ENCODE measurements at places on chromosomes 4 and X.

DNA sequence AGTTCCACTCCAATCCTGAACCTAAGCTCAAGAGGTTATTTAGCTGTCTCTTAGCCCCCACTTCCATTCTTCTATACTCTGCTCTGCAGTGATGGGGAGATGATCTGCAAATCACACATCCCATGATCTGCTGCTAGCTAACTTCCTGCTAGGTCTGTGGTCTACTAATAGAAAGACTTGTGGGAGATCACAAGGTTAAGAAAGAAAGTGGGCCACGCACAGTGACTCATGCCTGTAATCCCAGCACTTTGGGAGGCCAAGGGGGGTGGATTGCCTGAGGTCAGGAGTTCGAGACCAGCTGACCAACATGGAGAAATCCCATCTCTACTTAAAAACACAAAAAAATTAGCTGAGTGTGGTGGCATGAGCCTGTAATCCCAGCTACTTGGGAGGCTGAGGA, 471.1 kb upstream of the NWD2 start:
- DNase-seq, result no peak

- DNase-seq, result no peak
Observed at GRCh38 chrX:71912156-71912555, 1.5 kb downstream of the NHSL2 start.

GRCh38 chrX:44088510-44089144, 115.4 kb upstream of the NDP start:
- DNase-seq, result no peak

- DNase-seq, result no peak
Observed at GRCh38 chrX:20144491-20144890, 2.9 kb upstream of the EIF1AX start.

DNA sequence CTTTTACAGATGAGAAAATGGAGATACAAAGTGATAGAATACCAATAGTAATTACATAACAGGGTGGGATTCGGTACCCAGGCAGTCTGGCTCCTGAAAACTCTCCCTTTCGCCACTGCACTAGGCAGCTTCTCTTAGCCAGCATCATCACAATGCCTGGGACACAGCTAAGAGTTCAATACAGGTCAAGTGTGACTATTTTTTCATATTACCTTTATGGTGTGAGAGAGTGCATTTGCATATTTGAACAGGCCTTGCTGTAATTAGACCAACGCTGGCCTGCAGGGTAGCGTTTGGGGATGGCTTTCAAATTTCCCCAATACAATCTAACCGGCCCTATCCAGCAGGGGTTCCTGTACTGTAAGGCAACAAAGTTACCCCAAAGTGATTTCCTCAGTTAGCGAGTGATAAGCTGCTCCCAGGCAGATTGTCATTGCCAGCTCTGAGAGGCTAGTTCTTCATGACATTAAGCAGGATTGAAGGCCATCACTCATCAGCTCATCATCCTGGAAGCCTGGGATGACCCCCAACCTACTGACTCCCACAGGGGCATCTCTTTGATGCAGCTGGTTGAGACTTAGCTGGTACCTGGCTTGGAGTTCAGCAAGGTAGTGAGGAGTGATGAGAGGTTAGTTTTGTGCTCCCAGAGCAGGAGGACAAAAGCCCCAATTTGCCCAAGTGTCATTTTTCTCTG, 836.8 kb upstream of the LCORL start:
- no peak for DNase-seq

- peak; percentile 57 for DNase-seq
Observed at GRCh38 chr4:8594097-8595038, 1.8 kb downstream of the CPZ start.

GRCh38 chrX:65644621-65645289, 22.7 kb upstream of the MSN start:
- DNase-seq, result no peak

DNA sequence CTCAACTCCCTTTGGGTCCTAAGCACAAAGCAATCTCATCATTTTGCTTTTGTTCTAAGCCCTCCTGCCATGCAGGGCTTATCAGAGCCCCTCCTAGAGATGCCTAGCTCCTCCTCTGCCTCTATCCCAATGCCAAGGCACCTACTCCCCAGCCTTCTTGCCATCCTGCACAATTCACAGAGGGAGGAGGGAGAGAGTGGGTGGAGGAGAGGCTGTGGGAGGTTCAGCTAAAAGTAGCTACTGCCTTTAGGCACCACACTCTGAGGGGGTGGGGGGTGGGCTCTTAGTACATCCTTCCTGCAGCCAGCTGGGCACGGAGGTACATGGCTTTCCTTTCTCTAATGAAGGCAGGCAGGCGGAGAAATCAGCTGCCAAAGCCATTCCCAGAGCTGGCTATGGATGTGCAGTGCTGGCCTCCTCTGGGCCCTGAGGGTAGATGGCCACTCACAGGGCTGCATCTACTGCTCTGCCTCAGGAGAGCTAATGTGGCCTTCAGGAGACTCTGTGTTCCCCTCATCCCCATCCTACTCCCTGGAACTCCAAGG, 40.1 kb downstream of the ARHGEF9 start:
- DNase-seq, result no peak

DNA sequence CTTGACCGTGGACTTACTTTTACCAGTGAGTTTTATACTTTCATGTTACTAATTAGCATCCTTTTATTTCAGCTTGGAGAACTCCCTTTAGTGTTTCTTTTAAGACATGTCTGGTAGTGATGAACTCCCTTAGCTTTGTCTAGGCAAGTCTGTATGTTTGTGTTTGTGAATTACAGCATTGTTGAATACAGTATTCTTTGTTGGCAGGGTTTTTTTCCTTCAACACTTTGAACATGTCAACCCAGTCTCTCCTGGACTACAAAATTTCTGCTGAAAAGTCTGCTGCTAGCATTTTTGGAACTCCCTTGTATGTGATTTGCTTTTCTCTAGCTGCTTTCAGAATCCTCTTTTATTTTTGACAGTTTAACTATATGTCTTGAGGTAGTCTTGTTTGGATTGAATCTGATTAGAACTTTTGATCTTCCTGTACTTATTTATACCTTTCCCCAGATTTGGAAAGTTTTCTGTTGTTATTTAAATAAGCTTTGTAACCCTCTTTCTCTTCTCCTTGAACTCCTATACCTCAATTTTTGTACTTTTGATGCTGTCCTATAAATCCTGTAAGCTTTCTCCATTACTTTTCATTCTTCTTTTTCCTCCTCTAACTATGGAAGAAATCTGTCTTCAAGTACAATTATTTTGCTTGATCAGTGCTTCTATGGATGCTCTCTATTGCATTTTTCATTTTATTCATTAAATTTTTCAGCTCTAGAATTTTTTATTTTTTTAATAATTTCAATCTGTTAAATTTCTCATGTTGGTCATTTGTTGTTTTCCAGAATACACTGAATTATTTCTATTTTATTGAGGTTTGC, 14.1 kb downstream of the PAPSS1 start:
- DNase-seq, result no peak

DNA sequence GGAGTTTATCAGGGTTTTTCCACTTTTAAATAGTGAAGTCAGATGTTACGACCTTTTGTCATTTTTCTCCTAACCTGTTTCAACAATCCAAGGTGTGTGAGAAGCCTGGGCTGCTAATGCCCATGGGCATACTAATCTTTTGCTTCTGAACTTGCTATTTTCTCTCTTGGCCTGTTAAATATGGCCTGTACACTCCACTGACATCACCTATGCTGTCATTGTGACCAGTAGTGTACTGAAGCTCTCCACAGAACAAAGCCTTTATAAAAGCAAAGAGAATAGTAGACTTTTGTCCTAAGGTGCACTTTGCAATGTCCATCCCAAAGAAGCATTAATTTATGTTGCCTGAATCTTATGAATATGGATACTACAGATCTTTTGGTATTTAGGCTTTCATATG, 1490.5 kb downstream of the STIM2 start:
- no peak for DNase-seq

DNA sequence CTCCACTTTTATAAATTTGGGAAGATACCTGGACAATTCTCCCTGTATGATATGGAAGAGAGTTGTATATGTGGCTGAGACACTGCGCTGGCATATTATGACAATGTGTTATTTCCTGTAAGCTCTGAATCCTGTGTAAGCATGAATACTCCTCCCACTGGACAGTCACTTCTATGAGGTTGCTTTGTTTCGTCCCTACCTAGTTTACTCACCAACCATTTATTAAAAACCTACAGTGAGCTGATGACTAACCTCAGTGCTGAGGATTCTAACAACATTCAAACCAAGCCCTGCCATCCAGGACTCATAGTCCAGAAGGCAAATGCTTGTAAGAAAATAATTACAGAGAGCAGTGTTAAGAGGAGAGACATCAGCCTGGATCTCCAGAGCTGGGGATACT, 1632.9 kb upstream of the TENM3 start:
- DNase-seq, result no peak

- DNase-seq, result peak; percentile 88
Observed at GRCh38 chr4:124018383-124019317, 622.1 kb downstream of the SPRY1 start.

- no peak for DNase-seq
Observed at GRCh38 chrX:155056471-155056870, 14.5 kb downstream of the CMC4 start.

- no peak for DNase-seq
Observed at GRCh38 chr4:20598626-20599025, 101.6 kb upstream of the PACRGL start.

DNA sequence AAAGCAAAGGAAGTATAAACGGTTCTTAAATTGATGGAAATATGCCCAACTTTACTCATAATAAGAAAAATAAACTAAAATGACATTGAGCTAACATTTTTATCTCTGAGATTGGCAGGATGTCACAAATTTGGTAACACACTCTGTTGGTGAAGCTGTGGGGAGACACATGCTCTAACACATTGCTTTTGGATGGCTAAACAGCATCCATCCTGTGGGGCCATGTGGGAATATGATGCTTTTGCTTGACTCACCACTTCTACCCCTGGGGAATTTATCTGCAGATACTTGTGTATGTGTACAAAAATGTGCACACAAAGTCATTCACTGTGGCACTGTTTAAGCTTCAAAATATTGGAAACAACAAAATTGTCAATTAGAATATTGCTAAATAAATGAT, 100.2 kb downstream of the ANAPC4 start:
- no peak for DNase-seq

DNA sequence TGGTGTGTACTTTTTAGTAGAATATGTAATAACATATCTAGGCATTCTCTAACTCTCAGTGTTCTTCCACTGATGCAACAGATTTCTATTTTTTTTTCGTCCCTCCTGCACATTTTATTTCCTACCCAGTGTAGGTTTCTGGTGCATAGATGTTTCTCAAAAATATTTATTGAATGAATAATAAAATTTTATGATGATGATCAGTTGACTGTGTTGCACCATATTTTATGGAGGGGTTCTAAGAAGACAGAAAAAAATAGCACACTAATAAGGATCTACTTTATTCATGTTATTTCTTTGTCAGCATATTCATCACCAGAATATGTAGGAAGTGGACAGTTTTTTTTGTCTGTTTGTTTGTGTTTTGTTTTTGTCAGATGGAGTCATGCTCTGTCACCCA, 2529.3 kb downstream of the ARAP2 start:
- DNase-seq, result no peak

GRCh38 chrX:155048977-155049619, 21.8 kb downstream of the CMC4 start:
- no peak for DNase-seq

GRCh38 chr4:879729-880077, 52.4 kb downstream of the GAK start:
- DNase-seq, result no peak

DNA sequence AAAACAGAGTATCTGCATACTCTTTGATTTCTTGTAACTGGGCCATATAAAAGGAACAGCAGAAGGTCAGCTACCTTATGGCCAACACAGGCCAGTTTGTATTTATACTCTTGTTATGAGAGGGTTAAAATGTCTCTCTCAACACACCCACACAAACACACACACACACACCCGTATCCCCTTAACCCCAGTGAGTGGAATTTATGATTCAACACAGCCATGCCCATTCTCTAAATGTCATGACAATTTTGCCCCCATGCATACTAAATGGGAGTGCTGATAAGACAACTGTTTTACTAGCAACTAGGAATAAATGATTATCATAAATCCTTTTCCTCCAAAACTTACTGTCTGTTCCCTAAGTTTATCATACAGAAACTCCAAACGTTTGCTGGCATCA, 22.1 kb upstream of the SCD5 start:
- no peak for DNase-seq

DNA sequence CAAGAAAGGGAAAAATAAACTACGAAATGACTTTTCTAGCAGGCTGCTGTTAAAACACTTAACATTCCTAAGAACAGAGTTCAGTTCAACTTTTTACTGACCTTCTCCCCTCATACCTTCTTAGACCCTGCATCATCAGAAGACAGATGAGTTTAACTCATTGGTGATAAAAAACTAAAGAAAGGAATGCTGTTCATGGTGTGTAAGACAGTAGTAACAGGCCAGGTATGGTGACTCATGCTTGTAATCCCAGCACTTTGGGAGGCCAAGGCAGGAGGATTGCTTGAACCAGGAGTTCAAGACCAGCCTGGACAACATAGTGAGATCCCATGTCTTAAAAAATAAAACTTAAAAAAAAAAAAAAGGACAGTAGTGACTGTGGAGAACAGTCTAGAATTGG, 16.2 kb downstream of the RBM47 start:
- no peak for DNase-seq

DNA sequence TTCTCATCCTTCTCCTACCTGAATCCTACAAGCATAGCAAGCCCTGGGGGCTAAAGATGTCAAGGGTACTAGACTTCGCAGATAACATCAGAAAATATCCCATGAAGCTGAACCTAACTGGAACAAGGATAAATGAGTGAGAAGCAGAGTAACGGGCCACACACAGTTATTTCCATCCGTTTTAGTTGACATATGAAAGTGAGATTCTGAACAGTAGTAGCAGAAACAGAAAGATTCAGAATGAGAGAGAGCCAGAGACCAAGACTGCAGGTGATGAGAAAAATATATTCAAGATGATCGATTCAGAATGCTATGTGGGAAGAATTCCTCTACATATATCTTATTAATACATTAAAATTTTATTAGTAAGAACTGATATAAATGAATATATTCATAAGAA, 165.1 kb downstream of the TSPAN5 start:
- DNase-seq, result no peak

- DNase-seq, result no peak
Observed at GRCh38 chr4:150082241-150082640, 4.0 kb downstream of the DCLK2 start.

DNA sequence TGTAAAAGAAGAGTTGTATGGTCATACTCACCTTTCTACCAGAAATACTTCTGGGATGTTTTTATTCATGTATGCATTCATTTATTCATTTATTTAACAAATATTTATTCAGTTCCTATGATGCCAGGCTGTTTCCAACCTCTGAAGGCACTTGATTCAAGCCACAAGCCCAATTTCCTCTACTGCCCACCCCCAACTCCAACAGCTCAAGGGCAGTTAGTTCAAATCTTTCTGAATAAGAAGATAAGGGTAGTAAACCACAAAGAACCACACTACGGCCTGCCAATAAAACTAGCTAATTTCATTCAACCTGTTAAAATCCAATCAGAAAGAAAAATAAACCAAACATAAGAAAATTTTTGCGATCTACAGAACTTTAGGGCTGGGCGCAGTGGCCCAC, 31.2 kb downstream of the LRBA start:
- no peak for DNase-seq

- DNase-seq, result no peak
Observed at GRCh38 chr4:158704274-158704673, 18.9 kb downstream of the PPID start.

- no peak for DNase-seq
Observed at GRCh38 chr4:37463033-37463856, 218.7 kb downstream of the NWD2 start.

- no peak for DNase-seq
Observed at GRCh38 chr4:109182696-109183095, 119.8 kb downstream of the COL25A1 start.

Data from CMK (cell line).